ENCODE measurements at places on chromosomes 7 and 10. TPM values are rescaled to one million over a fixed set of nuclear protein-coding genes. Genes with fewer than 3 reads are reported as not detected.

Gene ATG9B
- 2.2 TPM for total RNA-seq

Gene ZCCHC24
- 11.0 TPM for total RNA-seq

Gene CYP3A7
- not detected for total RNA-seq

Gene PAX4
- total RNA-seq = not detected

Gene ZP3
- total RNA-seq = 3.9 TPM

Gene CALML3
- total RNA-seq = not detected

Gene VAX1
- not detected for total RNA-seq
